Activated CD4-positive, alpha-beta T cell treated with anti-CD3 and anti-CD28 coated beads for 24 hours (primary cell): ENCODE measurements at places on chromosomes 4 and X.

- no peak for DNase-seq
Measured at GRCh38 chrX:372856-373640, 13.7 kb downstream of the PPP2R3B start.

- DNase-seq, result no peak
Measured at GRCh38 chr4:182233310-182234090, 9.7 kb upstream of the TENM3 start.

GRCh38 chr4:24330172-24330571 lies 254.2 kb downstream of the DHX15 start:
- DNase-seq, result no peak

DNA sequence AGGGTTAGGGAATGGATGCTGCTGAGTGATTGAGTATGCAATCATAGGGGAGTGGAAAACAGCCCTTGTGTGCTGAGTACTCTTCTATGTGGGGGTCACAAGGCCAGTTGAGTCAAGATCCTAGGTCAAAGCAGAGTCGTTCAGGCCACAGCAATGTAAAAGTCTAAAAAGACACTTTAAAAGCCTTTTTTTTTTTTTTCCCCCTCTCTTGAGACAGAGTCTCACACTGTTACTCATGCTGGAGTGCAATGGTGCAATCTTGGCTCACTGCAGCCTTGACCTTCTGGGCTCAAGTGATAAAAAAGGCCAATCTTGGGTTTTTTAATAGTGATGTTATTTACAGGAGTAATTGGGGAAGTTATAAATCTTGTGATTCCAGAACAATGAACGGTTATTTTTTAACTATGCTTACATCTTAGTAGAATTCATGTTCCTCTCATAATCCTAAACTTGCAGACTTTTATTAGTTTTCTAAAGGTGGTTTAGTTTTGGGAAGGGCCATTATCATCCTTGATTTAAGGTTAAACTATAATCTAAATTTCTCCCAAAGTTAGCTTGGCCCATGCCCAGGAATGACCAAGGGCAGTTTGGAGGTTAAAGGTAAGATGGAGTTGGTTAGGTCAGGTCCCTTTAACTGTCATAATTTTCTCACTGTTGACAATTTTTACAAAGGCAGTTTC lies 82.2 kb upstream of the BMP2K start:
- no peak for DNase-seq

DNA sequence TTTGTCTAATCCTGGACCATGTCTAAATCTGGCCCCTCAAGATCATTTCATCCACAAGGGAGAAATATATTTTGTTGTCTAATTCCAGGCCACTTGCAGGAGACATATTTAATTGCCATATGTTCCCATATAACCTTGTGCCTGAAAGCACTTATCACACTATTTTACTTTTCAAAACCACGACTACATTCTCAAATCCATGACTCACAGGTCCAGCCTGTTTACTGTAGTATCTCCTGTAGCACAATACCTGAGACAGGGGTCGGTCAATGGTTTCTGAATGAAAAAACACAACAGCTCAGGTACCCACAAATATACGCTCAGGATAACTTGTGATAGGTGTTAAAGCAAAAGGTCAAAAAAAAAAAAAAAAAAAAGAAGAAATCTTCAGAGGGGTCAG lies 60.9 kb downstream of the SEC24D start:
- DNase-seq, result no peak
